ENCODE measurements at places on chromosomes 5 and 9. TPM values are rescaled to one million over a fixed set of nuclear protein-coding genes. Genes with fewer than 3 reads are reported as not detected.

The TSSK1B gene
- total RNA-seq = not detected

The PIP5K1B gene
- 0.16 TPM for total RNA-seq

The GTF2H2C gene
- total RNA-seq = 29.7 TPM

The AIF1L gene
- total RNA-seq = 0.31 TPM

The CDH9 gene
- total RNA-seq = not detected

The CACNA1B gene
- total RNA-seq = not detected

The GCNT4 gene
- total RNA-seq = 2.1 TPM

The GGTA1 gene
- total RNA-seq = not detected

The CMYA5 gene
- 0.40 TPM for total RNA-seq

The CTSV gene
- 0.29 TPM for total RNA-seq
